ENCODE measurements at places on chromosomes 16 and 17.

GRCh38 chr16:77873066-77873465 is 84.7 kb downstream of the VAT1L start:
- no peak for DNase-seq

DNA sequence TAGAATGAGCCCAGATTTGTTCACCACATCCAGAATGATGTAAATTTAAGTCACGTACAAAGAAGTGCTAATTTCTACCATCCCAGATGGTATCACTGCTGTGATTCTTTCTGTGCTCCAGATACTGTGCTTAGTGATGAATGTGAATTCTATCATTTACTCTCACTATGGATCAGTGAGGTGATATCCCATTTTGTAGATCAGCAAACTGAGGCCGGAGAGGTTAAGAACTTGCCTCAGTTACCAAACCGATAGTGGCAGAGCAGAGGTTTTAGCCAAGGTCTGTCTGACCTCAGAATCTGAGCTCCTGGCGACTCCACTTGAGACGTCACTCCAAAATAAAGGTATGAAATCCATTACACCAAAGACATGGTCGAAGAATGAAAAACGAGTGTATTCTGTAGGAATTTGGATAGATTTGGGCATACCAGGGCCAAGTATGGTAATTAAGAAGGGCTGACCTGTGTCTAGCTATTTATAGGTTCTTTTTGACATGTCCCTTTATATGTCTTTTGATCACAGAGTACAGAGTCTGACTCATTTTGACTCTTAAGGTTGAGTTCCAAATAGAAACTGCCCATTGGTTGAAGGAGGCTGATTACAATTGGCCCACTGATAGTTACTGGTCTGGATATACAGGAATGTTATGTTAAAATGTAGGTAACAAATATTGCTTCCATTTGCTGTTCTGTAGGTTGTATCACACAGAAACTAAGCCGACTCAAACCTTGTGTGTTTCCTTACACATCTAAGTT is 10.0 kb downstream of the MAP2K6 start:
- no peak for DNase-seq

- DNase-seq, result no peak
Measured at GRCh38 chr17:43620581-43620980, 41.1 kb downstream of the MEOX1 start.

GRCh38 chr17:11548398-11548797 is 49.9 kb upstream of the DNAH9 start:
- no peak for DNase-seq

GRCh38 chr17:32755045-32755805 is 121.7 kb downstream of the MYO1D start:
- DNase-seq, result peak; percentile 37

- no peak for DNase-seq
Measured at GRCh38 chr16:6642271-6642670, 690.4 kb upstream of the RBFOX1 start.

DNA sequence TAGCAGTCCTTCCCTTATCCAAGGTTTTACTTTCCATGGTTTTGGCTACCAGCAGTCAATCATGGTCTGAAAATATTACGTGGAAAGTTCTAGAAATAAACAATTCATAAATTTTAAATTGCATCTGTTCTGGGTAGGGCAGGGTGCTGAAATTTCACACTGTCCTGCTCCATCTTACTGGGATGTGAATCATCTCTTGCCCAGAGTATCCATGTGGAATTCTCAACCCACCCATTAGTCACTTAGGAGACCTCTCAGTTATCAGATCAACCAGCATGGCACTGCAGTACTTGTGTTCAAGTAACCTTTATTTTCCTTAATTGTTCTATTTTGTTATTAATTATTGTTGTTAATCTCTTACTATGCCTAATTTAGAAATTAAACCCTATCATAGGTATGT is 202.8 kb upstream of the CPHXL start:
- no peak for DNase-seq
